ENCODE measurements at places on chromosomes 2 and 18. TPM values are rescaled to one million over a fixed set of nuclear protein-coding genes. Genes with fewer than 3 reads are reported as not detected.
A peak's percentile ranks its signal among the peaks of the same experiment; 100 is the strongest.

Gene SGPP2
- polyA plus RNA-seq, result 0.16 TPM

GRCh38 chr2:141162314-141162713 is 968.5 kb downstream of the LRP1B start:
- no peak for DNase-seq

DNA sequence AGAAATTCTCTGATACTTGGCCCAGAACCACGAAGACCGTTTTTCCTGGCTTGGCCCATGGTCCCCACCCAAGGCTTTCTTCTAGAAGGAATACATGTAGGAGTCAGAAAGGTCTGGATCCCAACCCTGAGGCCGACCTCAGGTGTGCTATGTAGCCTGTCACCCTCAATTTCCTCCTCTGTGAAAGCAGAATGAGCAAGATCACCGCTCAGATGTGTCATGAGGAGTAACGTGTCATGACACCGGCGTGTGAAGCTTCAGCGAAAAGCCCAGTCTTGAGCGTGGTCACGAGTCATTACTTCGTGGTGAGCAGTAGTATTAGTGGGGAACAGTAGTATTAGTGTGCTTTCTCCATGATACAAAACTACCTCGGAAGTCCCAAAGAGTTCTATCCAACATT is 103.4 kb downstream of the ALPK2 start:
- DNase-seq, result no peak

DNA sequence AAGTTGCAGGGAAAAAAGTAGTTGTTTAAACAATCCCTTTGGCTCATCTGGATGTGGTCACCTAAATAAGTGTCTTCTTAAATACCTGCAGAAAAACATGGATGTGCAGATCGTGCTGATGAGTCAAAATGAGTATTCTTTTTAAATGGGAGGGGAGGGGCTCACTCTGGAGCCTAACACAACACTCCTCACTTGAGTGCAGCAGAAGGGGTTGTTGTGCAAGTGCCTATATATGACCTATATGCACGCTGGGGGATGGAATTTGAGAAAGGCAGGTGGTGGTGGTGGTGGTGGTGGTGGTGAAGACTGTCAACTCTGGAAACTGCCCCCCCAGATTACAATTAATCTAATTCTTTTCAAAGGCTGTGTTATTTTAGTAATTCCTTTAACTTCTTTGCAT is 77.9 kb upstream of the FAM124B start:
- no peak for DNase-seq

- DNase-seq, result no peak
Observed at GRCh38 chr2:152506843-152507242, 171.9 kb downstream of the FMNL2 start.

- peak; percentile 73 for DNase-seq
Observed at GRCh38 chr18:49858309-49859020, 45.1 kb upstream of the ACAA2 start.

Data from liver (tissue), 10 donors.